ENCODE measurements at places on chromosomes 7 and 10.

DNA sequence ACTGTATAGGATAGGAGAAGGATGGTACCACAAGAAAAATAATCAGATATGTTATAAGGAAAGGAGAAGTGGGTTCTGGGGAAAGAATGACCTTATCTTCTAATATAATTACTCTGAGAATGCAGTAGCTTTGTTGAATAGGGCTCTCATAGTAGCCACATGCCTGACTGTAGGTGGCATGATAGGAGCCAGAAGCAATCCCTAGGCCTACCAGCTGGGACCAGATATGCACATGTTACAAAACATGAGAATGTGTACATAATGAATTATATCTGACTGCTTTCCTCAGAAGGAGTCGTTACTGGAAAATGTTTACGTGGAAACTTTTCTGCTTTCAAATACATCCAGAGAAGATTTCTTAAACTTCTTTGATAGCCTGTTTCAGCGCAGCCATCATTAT, 53.2 kb upstream of the FAM3C start:
- no peak for DNase-seq

GRCh38 chr10:131729938-131730660, 170.7 kb upstream of the PPP2R2D start:
- DNase-seq, result no peak

GRCh38 chr10:59839576-59839975, 66.8 kb downstream of the CCDC6 start:
- no peak for DNase-seq

DNA sequence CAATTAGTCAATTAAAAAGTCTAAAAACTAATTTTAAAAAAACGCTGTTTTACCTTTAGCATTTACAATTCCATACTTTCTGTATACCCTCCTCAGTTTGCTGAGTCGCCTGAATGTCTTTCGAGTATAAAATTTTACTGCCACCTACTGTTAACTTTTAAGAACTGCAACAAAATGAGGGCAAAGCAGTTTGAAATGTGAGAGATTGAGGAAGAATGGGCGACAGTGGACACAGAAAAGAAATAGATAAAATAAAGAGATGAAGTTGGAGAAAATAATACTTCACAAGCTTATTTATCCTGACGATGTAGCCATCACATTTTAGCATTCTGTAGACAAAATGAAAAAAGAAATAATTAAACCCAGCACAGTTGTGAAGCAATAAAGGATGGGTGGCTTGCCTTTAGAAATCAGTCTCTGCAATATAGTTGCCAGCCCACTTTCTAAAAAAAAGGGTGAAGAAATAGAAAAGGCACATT, 110.8 kb upstream of the PTN start:
- no peak for DNase-seq

DNA sequence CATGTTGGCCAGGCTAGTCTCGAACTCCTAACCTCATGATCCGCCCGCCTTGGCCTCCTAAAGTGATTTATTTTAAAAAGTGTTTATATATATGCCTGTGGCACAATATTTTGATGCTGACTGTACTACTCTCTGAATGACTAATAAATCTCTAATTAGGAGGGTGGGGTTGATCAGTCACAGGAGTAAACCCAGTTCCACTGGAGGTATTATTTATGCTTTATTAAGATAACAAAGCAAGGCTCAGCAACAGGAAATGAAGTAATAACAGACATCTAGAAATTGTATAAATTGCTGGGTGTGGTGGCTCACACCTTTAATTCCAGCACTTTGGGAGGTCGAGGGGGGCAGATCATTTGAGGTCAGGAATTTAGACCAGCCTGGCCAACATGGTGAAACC, 26.0 kb upstream of the MCU start:
- no peak for DNase-seq

All from stimulated activated CD4-positive, alpha-beta T cell treated with anti-CD3 and anti-CD28 coated beads, Interleukin-1b, Interleukin-23, amount 100 ng/mL, for 1 hour (primary cell).